ENCODE measurements at places on chromosomes 16 and 17. TPM values are rescaled to one million over a fixed set of nuclear protein-coding genes. Genes with fewer than 3 reads are reported as not detected.

The ZACN gene
- not detected for total RNA-seq

The LAT gene
- total RNA-seq = 2.0 TPM

The VEZF1 gene
- total RNA-seq = 116 TPM

DNA sequence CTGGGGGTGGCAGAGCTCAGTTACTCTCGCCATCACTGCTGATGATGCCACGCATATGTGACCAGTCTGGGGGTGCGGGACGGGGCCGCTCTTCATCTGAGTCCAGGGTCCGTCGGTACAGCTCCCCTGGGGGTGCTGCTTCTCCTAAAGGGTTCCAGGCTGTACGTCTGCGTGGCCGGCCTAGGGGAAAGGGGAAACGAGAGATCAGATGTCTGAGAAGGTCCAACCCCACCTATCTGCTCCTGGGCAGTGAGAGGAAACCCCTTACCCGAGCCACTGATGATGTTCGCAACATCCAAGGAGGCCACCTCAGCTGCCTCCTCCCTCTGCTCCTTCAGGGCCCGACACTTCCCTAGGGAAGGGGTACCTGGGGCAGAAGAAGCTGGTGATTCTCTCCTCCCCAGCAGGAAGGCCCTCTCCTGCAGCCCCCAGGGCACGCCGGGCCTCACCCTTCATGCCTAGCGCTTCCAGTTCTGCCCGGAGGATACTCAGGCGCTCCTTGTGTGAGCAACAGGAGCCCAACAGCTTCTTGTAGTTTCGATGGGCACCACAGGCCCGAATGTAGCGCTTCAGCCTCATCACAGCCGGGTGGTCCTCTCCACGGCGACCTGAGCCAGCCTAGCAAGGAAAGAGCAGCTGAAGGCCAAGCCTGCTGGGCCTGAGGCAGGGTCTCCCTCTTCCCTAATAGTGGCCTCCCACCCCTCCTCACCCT is 2.1 kb downstream of the HIRIP3 start:
- no peak for DNase-seq

- no peak for DNase-seq
These were observed 10.6 kb downstream of the SHISA6 start for GRCh38 chr17:11251561-11252107.

Measured in SJSA1 (cell line).